Activated CD8-positive, alpha-beta memory T cell treated with anti-CD3 and anti-CD28 coated beads, Interleukin-2, amount 10 ng/mL, durations not matched to agents 7 days and 5 days (primary cell): ENCODE measurements at places on chromosomes 1 and 21.
A peak's percentile ranks its signal among the peaks of the same experiment; 100 is the strongest.

- no peak for DNase-seq
These were observed 188.6 kb downstream of the GREM2 start for GRCh38 chr1:240423246-240423924.

DNA sequence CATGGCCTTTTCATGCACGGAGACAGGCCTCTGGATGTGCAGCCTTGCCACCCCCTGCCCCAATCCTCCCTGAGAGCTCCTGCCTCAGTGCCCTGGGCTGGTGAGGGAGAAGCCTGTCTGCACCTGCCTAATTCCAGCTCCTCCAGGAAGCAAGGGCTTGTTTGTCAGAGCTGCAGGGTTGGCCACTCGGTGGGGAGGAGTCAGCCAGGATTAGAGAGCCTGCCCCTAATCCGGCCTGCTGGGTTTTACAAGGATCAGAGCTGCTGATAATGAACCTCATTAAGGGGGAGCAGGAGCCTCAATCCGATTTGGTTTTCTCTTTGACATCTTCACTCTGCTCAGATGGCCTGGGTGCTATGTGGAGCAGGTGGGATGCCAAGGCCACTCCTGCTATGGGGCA is 31.9 kb upstream of the LHX4 start:
- no peak for DNase-seq

- DNase-seq, result no peak
These were observed 1.7 kb upstream of the NEGR1 start for GRCh38 chr1:72284084-72284347.

- no peak for DNase-seq
These were observed 132.5 kb downstream of the NPHP4 start for GRCh38 chr1:5859766-5860165.

- DNase-seq, result peak; percentile 58
These were observed 3.2 kb upstream of the NPL start for GRCh38 chr1:182786223-182786994.

DNA sequence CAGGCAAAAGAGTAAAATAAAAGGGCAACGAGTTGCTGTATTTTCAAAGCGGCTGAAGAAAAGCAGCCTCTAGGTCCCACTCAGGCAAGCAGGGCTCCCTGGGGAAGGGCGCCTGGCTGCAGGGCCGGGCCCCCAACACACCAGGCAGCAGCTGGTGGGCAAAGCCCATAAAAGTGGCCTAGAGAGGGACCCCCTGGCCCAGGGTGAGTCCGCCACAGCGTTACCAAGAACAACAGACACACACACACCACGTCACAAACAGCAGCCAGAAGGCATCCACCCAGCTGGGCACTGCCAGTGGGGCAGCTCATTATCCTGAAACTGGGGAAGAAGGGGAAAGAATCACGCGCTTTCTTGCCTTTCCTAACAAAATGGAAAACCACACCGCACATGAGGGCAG is 4.7 kb downstream of the SUMO3 start:
- no peak for DNase-seq

GRCh38 chr1:97392701-97393100 is 528.1 kb downstream of the DPYD start:
- no peak for DNase-seq

DNA sequence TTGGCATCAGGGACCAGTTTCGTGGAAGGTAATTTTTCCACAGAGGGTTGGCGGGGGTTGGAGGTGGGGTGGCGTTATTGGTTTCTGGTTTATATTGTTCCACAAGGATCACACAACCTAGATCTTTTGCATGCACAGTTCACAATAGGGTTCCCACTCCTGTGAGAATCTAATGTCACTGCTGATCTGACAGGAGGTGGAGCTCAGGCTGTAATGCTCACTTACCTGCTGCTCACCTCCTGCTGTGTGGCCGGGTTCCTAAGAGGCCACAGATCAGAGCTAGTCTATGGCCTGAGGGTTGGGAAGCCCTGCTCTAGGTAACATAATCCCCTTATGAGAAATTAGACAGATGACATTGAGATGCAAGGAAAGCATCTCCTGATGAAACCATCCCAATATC is 12.6 kb downstream of the GBP5 start:
- DNase-seq, result no peak

DNA sequence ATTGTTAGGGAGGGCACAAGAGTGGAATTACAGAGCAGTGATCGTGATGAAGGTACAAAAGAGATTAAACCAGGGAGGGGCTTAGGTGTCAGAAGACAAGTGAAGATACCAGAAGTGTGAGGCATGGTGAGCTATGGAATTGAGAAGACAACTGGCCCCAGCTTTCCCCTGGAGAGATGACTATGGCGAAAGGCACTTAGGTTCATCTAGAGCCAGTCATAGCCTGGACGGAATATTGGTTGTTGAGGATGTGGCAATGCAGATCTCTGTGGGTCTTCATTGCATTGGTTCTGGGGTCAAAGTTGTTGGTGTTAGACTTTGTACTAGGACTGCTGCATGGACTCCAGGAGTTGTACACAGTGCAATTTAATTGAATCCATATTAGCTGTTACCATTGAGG is 115.7 kb downstream of the FASLG start:
- no peak for DNase-seq

GRCh38 chr1:8482979-8483381 is 165.1 kb downstream of the SLC45A1 start:
- DNase-seq, result no peak

DNA sequence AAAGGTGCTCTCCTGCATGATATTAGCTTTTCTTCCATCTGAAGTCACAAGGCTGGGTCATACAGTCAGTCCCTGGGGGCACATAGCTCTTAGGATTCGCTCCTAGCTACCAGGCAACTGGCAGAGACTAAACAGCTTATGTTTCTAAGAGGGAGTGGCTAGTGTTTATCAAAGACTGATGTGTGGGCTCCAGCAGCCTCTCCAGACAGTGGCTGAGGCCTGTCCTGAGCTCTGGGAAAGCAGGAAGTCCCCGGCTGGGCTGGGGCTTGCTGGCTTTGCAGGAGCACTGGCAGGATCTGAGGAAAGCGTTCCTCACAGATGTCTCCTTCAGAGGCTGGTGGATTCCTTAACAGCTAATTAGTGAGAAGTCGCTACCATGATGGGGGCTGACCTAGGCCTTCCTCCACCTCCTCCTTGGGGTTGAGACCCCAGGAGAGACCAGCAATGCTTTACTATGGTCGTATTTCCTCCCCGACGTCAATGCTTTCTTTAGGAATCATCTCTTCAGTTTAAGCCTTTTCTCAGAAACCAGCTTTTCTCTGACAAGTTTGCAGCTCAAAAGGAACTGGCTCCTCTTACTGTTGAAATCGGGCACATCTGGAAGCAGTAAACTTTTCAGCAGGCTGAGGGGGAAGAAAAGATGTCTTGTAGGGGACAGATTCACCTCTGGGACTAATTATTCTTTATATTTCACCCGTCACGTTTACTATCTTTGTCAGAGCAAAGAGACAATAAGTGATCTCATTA is 33.5 kb upstream of the HHAT start:
- DNase-seq, result no peak

DNA sequence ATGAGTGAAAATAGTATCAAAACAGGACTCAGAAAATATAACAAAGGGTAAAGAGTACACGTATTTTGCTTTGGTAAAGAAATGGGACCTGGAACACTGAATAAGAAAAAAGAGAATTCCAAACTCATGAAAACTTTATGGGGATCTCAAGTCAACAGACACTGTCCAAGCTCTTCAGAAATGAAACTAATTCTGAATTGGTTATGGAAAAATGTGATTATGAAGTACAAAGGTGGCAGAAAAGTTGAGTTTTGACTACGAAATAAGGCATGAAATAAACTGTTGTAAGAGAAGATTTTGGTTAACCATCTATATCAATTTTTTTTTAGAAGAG is 8.4 kb downstream of the EGLN1 start:
- DNase-seq, result no peak

GRCh38 chr1:173202424-173203145 is 4.5 kb downstream of the TNFSF4 start:
- DNase-seq, result no peak

DNA sequence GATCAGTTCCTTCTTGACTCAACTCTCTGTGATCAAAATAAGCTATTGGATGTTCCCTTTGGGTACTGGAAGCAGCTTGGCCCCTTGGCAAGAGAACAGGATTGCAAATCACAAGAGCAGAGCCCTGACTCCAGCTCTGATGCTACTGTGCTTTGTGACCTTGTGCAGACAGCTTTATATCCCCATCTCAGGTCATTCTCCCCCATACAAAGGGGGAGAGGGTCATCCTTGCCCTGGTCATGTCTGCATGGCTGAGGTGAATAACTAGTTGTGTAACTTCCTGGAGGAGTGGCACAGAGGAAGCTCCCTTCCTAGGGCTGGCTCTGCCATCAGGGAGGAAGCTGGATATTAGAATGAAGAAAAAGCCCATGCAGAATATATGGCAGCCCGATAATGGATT is 142.9 kb downstream of the DHRS3 start:
- no peak for DNase-seq
